ENCODE measurements at places on chromosomes 2 and 18. TPM values are rescaled to one million over a fixed set of nuclear protein-coding genes. Genes with fewer than 3 reads are reported as not detected.

GRCh38 chr18:79410731-79411613 lies 15.2 kb downstream of the NFATC1 start:
- DNase-seq, result no peak

DNA sequence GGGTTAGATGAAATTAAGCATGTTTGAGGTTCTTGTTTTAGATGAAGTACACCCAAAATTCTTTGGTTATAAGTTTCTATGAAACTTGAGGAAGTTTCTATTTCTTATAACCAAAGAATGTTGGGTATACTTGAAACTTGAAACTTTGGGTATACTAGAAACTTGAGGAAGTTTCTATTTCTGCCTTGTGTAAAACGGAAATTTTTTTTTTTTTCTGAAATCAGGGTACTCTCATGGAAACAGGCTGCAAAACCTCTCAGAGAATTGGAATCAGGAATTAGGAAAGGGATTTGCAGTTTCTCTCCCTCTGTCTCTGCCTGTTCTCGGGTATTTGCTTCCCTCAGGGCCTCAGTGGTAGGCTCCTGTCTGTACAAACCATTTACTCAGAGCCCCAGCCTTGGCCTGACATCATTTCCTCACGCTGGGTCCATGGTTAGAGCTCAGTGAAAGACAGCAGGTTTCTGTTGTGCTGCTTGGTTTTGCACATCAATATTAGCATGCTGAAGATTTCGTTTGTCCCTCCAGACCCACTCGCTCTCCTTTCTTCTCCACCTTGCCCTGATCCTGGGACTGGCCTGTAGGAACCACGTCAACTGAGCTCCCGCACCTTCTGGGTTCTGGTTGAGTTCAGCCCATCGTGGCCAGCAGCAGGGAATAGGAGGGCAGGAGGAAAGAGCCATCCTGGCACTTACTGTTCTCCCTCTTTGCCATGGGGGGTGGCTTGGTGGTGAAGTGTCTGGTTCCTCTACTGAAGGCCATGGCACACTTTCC lies 106.4 kb downstream of the POLR1A start:
- no peak for DNase-seq

DNA sequence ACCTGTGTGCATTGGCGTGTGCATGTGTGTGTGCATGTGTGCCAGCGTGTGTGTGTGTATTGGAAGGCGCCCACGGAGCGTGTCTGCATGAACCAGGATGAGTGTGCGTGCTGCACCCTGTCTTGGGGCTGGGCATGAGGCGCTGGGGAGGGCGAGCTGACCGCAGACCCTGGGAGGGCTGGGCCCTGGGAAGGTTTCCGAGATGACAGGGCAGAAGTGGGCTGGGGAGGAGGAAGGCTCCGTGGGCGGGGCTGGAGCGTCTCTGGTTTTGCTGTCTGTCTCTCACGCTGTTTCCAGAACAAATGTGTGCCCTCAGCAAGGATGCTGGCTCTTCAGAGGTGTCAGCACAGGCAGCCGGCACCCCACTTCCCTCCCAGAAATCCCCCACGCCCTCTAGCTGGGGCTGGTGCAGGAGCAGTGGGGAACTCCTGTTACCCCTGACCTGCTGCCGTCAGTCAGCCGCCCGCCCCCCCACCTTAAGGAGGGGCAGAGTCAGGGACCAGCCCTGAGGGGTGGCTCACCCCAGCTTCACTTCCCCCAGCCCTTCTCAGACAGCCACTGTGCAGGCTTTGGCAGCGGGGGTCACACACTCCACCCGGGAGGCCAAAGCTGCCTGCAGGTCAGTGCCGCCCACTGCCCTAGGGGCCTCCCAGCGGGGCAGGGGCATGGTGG lies at the start of gene GPR35:
Gene GPR35 (plus strand): TSS at position 531 of the 672 bp plus-strand sequence. CDS start 4,473 bp downstream, outside the sequence.
- no peak for DNase-seq

DNA sequence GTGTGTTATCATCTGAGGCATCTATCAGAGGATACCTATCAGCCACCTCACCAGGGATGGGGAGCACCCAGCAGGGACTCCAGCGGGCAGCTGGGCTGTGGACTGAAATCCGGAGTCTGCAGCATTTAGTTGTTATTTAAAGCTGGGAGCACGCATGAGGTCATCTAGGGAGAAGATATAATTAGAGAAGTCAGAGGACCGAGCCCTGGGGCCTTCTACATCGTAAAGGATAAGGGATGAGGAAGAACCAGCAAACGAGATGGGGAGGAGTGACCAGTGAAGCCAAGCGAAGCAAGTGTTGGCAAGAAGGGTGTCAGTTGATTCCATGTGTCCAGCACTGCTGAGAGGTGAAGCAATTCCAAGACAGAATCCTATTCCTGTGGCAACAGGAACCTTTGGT lies 70.3 kb downstream of the STEAP3 start:
- no peak for DNase-seq

- DNase-seq, result no peak
These were observed 22.6 kb downstream of the MAIP1 start for GRCh38 chr2:199977984-199978415.

DNA sequence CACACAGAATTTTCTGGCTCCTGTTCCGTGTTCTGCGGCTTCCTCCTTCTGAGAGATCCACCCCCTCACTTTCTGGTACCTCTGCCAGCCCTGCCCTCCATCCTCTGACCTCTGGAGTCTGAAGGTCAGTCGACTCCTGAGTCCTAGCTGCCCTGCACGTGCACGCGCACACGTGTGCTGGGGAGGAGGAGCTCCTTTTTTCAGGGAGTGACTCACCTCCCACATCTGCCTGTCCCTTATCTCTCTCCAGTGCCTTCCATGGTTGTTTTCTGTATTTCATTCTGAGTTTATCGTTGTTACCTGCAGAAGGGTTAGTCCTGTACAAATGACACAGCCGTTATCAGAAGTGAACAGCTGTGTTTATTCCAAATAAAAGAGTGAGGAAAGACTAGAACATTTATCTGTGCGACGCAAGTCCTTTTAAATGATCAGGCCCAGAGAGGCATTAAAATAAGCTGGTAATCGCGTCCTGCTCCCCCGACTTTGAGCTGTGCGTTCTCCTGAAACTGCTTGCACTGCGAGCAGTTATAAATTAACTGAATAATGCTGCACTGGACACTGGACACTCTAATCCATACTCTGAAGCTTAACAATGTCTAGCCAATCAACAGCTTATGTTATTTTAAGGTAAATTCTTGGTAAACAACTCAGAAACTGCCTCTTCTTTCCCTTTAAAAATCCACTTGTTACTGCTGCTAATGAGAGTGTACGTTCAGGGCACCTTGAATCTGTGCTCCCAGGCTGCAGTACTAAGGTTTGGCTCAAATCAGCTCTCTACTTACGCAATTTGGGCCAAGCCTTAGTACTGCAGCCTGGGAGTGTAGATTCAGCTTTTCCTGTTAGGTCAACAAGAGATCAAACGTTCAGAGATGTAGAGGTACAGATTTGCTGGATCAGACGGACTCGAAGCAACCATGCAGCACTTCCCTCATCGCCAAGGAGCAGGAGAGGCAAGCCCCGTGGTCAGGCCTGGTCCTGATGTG lies 72.5 kb downstream of the GALR1 start:
- DNase-seq, result no peak

GRCh38 chr2:35794796-35795450 lies 560.7 kb upstream of the CRIM1 start:
- DNase-seq, result no peak

DNA sequence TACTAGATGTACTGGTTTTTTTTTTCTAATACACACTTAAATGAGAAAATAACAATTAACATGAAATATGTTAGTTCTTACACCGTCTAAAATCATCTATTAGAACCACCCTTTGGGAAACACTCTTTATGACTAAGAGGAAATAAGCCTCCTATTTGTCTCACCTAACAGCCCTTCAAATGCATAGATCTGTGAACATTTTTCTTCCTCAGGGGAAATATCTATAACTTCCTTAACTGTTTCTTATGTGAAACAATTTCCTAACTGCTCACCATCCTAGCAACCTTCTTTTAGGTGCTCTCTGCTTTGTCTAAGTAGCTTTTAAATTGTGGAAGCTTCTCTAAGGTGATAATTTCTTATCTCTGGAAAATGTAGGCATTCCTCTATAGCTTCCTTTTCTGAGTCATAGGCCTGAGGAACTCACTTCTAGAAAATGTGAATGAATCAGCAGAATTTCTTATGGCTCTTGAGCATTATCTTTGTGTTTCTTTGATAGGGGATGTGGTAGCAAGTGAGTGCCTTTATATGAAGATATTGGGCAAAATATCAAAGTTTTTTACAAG lies 56.1 kb downstream of the CNTNAP5 start:
- no peak for DNase-seq

- DNase-seq, result no peak
These were observed 138.7 kb upstream of the RBMS1 start for GRCh38 chr2:160632084-160632975.

GRCh38 chr2:171307560-171307959 lies 126.2 kb downstream of the METTL8 start:
- no peak for DNase-seq

DNA sequence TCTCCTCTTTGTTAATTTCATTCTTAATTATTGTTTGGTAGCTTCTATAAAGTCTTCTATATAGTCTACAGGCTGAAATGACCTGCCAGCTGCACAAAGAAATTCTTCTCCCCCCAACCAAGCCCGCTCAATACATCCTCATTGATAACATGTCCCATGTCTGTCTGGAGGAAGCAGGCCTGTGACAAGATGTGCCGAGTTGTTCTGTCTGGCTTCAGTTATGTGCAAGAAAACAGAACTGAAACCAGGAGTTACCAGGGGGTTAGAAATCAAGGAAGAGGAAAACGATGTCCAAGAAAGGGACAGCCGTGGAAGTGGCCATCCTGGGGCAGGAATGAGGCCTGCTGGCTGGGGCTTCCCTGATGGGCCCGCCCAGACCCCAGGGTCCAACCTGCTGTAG lies 57.6 kb downstream of the MTCL1 start:
- DNase-seq, result no peak

Gene EMX1
- not detected for total RNA-seq

Gene PLEKHH2
- total RNA-seq, result 3.1 TPM

Gene DSC2
- 26.7 TPM for total RNA-seq

Gene LRP1B
- total RNA-seq, result 0.05 TPM

Gene PAX8
- 0.41 TPM for total RNA-seq

Gene CACNB4
- total RNA-seq, result 0.33 TPM

Gene KCNJ3
- 1.5 TPM for total RNA-seq
